NK-92 treated with Interleukin-12 subunit alpha and Interleukin-12 subunit beta, amount 100 ng/mL, for 24 hours (cell line): ENCODE measurements at places on chromosomes 12 and 14.
A peak's percentile ranks its signal among the peaks of the same experiment; 100 is the strongest.

GRCh38 chr12:104358353-104359003, 54.9 kb downstream of the EID3 start:
- peak; percentile 14 for DNase-seq

GRCh38 chr14:49506650-49507049, 79.5 kb downstream of the RPS29 start:
- DNase-seq = no peak

- no peak for DNase-seq
Observed at GRCh38 chr14:60722357-60723115, 1.6 kb downstream of the SIX4 start.

DNA sequence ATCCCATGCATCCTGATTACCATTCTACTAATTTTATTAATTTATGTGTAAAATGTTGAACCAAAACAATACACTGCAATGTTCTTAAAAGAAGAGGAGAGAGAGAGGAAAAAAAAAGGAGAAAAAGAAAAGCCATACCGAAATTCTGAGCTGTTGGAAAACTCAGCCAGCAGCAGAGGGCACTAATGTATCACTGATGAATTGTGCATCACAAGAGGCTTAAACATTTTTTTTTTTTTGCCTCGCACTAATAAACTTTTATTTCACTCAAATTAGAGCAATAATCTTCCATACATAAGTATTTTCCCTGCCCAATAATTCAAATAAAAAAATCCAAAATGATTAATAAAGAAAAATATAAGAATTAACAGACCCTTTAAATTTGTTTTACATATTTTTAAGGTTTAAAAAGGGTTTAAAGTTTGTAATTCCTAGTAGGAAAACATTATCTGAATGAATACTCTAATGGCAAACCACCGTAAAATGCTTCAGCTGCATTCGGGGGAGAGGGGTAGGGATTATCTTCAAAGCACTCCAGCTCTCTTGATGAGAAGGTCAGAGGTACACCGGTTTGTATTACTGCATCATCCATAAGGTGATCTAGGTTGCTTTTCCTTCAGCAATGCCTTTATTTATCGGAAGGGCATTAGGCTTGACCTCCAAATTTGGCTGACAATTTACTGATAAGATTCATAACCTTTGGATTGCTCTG, 41.9 kb downstream of the ATP23 start:
- no peak for DNase-seq

- DNase-seq = peak; percentile 7
Observed at GRCh38 chr12:10559244-10559643, 53.6 kb downstream of the EIF2S3B start.

GRCh38 chr14:76500011-76500410, 124.1 kb downstream of the ESRRB start:
- DNase-seq = no peak

- no peak for DNase-seq
Observed at GRCh38 chr12:132765361-132765760, 3.7 kb upstream of the ANKLE2 start.

DNA sequence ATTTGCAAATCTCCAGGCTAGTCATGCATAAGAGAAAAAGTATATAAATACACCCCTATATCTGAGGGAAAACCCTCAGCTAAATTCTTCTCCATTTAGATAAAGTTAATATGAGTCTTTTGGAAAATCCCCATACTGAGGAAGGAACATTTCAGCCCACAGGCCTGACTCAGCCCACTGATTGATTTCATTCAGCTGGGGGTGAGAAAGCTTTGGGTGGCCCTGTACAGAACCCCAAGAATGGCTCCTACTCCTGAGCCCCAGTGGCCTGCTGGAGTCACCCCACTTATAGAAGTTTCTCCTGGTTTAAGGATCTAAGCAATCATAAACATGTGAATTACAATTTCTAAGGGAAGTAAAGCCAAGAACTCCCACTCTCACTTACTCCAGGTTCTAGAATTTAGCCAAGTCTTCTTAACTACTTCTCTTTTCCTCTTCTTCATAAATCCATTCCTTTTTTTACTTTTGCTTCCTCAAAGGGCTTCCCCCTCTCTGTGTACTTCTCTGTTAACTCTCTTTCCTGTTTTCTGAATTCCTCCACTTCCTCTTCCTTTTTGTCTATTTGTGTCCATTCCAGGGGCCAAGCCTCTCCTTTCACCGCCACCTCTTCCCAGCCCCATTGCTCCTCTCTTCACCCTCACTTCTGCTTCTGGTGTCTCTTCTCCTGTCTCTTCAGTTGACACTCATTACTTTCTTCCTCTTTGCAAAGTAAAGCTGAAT, 21.0 kb downstream of the RTN1 start:
- no peak for DNase-seq

DNA sequence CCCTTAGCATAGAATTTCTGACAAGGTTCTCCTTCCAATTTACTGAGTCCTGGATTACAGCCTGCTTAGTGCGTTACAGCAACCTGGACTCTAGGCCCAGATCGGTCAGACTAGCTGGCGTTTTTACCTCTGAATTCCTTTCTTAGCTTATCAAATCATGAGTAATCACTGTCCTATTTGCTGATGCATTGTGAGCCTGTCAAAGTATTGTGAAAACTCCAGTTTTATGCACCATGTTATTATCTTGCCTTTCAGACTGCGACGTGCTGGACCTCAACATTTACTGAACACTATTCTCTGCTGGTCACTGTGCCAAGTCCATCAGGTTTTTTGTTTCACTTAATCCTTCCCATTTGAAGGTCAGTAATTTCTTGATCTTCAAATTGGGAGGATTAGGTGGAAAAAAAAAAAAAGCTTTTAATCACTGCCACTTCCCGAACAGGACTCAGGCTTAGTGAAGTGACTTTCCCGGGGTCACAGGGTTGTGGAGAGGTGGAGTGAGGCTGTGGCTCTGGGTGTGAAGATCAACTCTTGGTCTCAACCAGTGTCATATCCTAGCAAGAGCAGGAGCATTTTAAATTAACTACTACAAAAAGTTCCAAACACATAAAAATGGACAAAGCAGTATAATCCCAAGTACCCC, 31.2 kb downstream of the FBXO21 start:
- no peak for DNase-seq

GRCh38 chr12:76275511-76276093, 72.6 kb downstream of the BBS10 start:
- DNase-seq = no peak

DNA sequence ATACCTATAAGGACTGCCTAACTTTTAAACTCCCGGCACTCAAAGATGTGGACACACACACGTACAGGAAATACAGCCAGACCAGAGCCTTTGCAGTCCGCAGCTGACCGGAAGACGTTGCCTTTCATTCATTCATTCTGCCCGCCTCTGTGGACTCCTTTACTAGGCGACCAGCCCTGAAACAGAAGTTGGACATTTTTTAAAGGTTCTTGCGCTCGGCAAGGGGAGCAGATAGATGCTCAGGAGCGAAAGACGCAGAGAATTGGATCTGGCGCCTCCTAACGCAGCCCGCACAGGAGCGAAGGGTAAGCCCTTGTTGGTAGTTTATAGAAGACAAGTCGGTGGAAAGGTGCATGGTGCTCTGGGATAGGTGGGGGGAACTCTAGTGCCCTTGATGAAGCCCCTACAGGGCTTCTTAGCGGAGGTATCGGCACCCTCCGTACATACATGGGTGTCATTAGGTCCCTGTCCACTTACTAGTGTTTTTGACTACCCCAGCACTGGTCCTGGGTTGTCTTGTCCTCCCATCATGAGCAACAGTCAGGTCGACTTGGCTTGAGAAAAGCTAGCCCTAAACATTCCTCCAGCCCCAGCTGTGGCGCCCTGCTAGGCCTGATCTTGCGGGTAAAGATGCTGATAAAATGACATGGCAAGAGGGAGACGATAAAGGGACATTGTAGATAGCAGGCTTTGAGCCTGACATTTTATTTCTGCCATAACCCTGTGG, at the start of gene KDM2B:
KDM2B (minus strand) TSS at position 65 of the 727 bp plus-strand sequence. CDS start 112 bp downstream, outside the sequence.
- no peak for DNase-seq

- DNase-seq = no peak
Observed at GRCh38 chr12:15563663-15564062, 225.5 kb downstream of the EPS8 start.

GRCh38 chr14:95254288-95254687, 65.4 kb downstream of the CLMN start:
- no peak for DNase-seq

- no peak for DNase-seq
Observed at GRCh38 chr12:93100610-93101009, 171.5 kb upstream of the EEA1 start.

- no peak for DNase-seq
Observed at GRCh38 chr14:79544698-79545070, 666.6 kb downstream of the DIO2 start.

- DNase-seq = no peak
Observed at GRCh38 chr14:68577802-68578541, 214.9 kb downstream of the ZFP36L1 start.

DNA sequence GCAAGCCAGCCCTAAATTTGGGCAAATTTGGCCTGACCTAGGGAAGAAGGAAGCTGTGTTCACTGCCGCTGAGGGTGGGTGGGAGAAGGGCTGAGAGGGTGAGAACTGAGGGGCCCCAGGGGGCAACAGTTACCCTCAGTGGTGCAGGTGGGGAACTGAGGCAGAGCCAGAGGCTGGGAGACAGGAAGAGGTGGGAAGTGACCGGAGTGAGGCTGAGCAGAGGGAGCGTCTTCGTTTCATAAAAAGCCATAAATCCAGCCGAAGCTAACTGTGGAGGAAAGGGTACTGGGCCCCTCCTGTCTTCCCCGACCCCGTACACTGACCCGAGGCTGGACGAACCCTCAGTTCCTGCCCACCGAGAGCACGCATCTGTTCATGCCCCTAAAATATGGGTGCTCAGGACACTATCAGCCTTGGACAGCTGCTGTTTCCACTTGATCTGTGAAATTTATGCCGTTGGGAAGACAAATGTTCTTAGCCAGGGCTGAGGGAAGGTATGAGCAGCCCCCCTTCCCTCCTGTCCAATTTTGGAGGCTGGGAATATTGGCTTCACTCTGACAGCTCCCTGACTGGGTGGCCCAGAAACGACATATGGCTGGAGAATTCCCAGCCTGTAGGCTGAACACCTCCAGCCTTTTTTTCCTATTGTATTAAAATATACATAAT, 116.5 kb downstream of the KIF26A start:
- no peak for DNase-seq

GRCh38 chr12:71461787-71462328, 22.3 kb downstream of the LGR5 start:
- DNase-seq = no peak

- no peak for DNase-seq
Observed at GRCh38 chr12:105949391-105949790, 189.4 kb downstream of the NUAK1 start.

- no peak for DNase-seq
Observed at GRCh38 chr12:109448272-109448671, 28.8 kb downstream of the KCTD10 start.

DNA sequence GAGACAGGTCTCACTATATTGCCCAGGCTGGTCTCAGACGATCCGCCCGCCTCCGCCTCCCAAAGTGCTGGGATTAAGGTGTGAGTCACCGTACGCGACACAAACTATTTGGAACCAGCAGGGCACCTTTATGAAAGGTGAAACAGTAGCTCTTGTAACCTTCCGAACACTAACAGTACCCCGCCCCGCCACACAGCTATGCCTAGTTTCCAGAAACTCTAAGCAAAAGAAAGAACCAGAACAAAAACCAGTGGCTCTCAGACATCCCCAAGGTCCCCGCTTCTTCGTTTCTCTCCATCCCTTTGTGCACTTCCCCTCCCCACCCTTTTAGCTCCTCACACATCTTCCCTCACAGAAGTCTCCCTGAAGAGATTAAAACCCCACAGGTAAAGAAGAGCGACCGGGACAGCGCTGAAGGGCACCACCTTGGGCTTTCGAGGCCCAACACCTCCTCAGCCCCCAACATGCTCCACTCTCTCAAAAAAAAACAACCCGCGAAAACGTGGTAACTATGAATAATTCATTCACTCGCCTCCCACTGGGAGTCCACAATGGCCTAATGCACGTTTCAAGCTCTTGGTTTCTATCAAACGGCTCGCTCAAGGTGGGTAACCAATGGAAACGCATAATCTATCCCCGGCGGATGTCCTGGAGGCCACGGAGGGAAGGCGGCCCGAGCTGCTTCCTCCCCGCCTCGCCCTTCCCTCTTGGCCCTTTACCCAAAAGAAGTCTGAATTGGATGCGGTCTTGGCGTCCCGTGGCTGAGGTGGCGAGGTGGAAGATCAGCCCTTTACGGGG, 877 bp downstream of the BAG5 start:
- no peak for DNase-seq

- no peak for DNase-seq
Observed at GRCh38 chr14:68730811-68731425, 61.9 kb downstream of the ZFP36L1 start.

DNA sequence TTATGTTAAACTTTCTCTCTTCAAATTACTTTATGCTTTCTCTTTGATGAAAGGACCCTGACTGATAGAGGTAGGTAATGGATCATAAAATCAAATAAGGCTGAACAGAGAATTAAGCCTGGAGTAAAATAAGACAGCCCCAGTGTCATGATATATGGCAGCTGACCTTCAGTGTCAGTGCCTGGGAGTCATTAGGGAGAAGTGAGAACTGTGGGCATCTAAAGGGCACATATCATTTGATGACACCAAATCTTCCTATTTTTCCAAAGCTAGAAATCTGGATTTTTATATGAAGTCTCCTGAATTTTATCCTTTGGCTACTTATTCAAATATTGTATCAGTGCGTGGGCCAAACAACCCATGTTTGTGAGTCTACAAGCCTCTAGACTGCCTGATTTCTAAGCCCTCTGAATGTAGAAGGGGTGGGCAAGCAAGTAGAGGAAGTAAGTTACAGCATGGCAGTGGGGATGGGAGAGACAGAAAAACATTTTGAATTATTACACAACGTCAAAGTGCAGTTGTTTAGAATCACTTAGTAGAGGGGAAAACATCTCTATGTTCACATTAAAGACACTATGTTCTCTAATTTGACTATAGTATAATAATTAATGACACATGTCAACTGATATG, 10.0 kb downstream of the SLC39A9 start:
- DNase-seq = no peak

GRCh38 chr14:21026274-21026987, 1.6 kb upstream of the NDRG2 start:
- DNase-seq = no peak

- DNase-seq = no peak
Observed at GRCh38 chr12:92242907-92243306, 97.3 kb upstream of the BTG1 start.

DNA sequence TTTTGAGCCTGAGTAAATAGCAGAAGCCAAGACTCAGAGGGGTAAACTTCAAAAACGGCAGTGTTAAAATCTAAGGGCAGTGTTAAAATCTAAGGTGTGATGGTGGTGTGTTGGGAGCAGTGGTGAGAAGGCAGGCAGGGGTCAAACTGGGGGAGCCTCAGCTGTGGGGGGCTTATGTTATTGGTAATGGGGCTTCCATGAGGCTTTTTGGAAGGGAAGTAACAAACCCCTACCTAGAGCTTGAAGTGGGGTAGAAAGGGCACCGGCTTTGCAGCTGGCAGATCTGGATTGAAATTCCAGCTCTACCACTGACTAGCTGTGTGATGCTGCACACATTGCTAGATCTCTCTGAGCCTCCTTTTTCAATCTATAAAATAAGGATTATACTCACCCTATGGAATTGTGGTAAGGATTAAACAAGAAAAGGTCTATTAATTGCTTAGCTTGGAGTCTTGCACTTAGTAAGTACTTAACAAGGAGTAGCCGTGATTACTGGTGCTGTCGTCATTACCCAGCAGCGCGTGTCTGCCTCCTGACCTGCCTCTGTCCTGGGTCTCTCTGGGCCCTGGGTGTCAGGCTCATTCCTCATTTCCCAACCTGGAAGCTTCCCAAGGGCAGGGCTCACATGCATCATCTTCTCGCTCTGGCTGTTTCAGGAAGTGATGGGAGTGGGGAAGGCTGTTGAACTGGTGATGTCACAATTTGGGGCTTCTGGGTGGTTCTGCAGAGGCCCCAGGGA, 18.5 kb upstream of the KRT80 start:
- DNase-seq = no peak
